Stimulated activated CD4-positive, alpha-beta T cell treated with anti-CD3 and anti-CD28 coated beads, Interleukin-12 subunit alpha, Interleukin-12 subunit beta, amount 100 ng/mL, for 24 hours (primary cell): ENCODE measurements at places on chromosomes 5 and 9.
A peak's percentile ranks its signal among the peaks of the same experiment; 100 is the strongest.

DNA sequence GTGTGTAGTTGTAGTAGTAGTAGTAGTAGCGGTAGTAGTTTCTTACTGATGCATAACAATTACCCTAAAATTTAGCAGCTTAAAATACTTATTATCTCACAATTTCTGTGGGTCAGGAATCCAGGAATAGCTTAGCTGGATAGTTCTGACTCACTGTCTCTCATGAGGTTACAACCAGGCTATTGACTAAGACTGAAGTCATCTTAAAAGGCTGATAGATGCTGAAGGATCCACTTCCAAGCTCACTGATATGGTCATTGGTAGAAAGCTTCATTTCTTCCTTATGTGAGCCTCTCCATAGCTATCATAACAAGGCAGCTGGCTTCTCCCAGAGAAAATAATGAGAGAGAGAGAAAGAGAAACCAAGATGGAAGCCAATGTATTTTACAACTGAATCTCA lies 147.5 kb upstream of the FBXL17 start:
- no peak for DNase-seq

- DNase-seq: peak; percentile 75
These were observed 133.4 kb downstream of the SLC1A3 start for GRCh38 chr5:36739751-36740221.

DNA sequence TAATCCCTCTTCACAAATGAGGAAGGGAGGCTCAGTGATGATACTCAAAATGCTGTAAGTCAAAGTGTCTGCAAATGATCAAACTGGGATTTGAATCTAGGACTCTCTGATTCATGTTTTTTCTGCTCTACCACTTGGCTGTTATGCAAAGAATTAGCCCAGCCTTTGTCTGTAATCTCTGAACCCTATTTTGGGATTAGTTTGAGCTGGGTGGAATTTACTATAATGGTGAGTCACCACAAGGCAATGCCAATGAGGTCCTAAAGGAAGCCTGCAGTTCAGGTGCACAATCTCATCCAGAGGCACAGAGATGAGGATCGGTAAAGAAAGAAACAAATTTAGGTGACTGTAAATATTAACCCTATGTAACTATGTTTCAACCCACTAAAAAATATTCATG lies 29.2 kb downstream of the RFK start:
- no peak for DNase-seq

GRCh38 chr9:116276651-116277121 lies 123.1 kb downstream of the PAPPA start:
- DNase-seq: no peak
